ENCODE measurements at places on chromosomes 16 and 17. TPM values are rescaled to one million over a fixed set of nuclear protein-coding genes. Genes with fewer than 3 reads are reported as not detected.

- DNase-seq, result no peak
These were observed 53.3 kb upstream of the ACSF3 start for GRCh38 chr16:89040391-89040790.

PABPN1L gene
- total RNA-seq, result not detected

- DNase-seq, result no peak
These were observed 88.5 kb upstream of the ZNF267 start for GRCh38 chr16:31785126-31785525.

GRCh38 chr17:44829523-44830358 lies at the start of gene GJC1:
TSS of gene GJC1 (minus strand) at chr17:44830287. CDS start at chr17:44805817, 24,470 bp downstream.
- peak; percentile 82 for DNase-seq

CRHR1 gene
- not detected for total RNA-seq

DNA sequence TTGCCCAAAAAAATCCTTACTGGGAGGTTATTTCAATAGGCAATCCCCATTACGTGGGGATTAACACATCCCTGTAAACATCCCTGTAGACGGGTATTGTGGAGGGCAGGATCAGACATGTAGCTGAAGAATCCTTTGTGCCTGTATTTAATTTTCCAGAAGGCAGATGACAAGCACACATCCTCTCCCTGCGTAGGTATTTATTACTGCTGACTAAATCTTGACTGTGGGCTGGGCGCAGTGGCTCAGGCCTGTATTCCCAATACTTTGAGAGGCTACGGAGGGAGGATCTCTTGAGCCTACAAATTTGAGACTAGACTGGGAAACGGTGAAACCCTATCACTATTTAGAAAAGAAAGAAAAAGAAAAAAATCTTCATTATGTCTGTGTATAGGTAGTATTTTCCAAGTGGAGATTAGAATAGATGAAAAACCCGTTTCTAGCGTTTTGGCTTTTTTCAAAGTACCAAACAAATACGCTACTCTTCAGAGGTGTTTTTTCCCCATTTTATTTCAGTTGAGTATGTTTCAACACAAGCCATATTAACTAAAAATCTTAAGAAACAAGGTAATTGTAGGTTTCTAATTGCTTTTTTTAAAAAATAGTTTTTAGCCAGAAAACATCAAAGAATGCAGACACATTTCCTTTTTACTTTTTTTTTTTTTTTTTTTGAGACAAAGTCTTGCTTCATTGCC lies 1.5 kb upstream of the MARF1 start:
- DNase-seq, result no peak

TP53TG3E gene
- not detected for total RNA-seq

GRCh38 chr16:57266531-57267260 lies 17.8 kb downstream of the PLLP start:
- DNase-seq, result no peak

DNA sequence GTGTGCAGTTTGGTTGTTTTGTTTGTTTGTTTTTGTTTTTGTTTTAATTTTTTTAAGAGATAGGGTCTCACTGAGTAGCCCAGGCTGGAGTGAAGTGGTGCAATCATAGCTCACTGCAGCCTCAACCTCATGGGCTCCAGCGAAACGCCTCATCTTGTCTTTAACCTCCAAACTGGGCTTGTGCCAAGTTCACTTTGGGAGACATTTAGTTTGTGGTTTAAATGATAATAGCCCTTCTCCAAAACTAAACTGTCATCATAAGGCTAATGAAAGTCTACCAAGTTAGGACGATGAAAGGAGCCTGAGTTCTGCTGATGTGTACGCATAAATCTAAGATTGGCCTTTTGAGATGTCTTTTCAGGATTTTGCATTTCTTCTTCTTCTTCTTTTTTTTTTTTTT lies 6.5 kb upstream of the CARD14 start:
- no peak for DNase-seq

NHERF2 gene
- 238 TPM for total RNA-seq

PLCD3 gene
- total RNA-seq, result 64.2 TPM

Measured in mesenteric fat pad (tissue), 1 donor.